ENCODE measurements at places on chromosomes 2 and 18.

DNA sequence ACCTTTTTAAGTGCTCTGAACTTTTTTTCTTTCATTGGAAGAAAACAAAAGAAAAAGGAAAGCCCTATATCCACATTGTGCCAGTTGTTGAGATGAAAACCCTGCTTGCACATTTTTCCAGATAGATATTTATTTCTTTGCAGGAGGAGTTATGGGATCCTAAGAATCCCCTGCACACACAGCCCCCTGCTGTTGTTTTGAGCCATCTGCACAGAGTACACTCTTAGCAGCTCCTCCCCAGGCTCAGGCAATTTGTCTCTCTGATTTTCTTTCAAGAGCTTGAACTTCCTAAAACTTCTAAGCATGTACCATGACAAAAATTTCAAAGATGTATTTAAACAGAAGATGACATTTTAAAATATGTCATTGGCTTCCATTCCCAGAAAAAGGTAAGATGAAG lies 436.9 kb downstream of the METTL4 start:
- no peak for DNase-seq

- no peak for DNase-seq
These were observed 4.0 kb downstream of the KLHL29 start for GRCh38 chr2:23388756-23389514.

GRCh38 chr2:239819974-239820555 lies 205.1 kb downstream of the NDUFA10 start:
- no peak for DNase-seq

DNA sequence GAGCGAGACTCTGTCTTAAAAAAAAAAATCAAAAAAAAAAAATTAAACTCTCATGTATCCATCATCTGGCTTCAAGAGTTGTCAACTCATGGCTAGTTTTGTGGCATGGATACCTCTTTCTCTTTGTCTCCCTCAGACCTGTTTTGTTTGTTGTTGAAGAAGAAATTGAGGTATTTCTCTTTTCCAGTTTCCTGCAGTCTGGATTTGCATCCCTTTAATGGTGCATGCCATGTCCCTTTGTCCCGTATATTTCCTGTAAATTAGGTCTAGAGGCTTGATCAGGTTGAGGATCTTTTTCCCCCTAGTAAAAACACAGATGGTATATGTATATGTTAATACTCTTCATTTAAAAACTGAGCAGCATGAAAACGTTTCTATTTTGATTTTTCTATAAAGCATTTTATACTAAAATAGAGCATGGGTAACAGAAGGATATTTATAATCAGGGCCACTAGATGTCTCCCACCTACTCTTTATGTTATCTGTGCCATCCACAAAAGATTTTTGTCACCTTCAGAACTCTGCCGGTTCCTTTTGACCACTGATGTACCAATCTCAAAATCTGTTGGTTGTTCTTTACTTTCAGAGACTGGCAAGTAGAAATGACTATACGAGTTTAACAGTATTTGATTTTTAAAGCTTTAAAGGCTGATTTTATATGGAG lies 80.1 kb downstream of the GALNT1 start:
- no peak for DNase-seq

- DNase-seq, result no peak
These were observed 110.0 kb downstream of the COL4A4 start for GRCh38 chr2:227054006-227054405.

- DNase-seq, result no peak
These were observed 10.1 kb downstream of the GPR39 start for GRCh38 chr2:132426656-132427055.

DNA sequence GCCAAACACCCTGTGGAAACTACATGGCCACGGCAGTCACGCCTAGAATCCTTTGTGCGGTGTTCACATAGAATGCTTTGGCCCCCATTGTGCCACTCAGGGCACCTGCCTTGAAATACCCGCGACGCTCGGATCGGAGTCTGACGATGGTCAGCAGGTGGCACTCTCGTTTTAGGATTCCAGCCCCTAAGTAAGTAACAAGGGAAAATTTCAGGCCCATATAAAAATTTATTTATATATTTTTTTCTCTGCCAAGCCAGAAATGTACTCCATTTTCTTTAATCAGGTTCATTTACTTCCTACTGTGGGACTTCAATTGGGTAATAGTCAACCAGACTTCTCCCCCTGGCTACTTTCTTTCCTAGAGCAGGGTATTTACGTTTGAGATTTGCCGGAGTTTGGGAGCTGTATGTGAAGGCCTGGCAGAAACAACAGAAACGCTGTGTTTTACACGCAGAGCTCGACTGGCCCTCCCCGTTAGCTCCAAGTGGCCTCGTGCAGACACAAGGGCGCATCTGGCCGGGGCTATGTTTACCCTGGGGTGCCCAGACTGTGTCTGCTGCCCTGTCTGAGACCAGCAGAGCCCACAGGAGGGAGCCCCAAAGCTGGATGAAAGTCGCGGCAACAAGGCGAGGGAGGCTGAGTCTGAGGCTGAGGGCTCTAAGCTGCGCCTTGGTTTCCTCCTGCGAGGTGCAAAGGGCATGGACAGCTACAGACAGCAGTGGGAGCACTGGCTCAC lies 41.6 kb downstream of the LRRC30 start:
- peak; percentile 20 for DNase-seq

- DNase-seq, result no peak
These were observed 39.6 kb downstream of the DCDC2C start for GRCh38 chr2:3742743-3743508.

GRCh38 chr2:239368321-239368720 lies 32.5 kb downstream of the HDAC4 start:
- DNase-seq, result no peak

- no peak for DNase-seq
These were observed 132.7 kb upstream of the XPO1 start for GRCh38 chr2:61670591-61671501.

DNA sequence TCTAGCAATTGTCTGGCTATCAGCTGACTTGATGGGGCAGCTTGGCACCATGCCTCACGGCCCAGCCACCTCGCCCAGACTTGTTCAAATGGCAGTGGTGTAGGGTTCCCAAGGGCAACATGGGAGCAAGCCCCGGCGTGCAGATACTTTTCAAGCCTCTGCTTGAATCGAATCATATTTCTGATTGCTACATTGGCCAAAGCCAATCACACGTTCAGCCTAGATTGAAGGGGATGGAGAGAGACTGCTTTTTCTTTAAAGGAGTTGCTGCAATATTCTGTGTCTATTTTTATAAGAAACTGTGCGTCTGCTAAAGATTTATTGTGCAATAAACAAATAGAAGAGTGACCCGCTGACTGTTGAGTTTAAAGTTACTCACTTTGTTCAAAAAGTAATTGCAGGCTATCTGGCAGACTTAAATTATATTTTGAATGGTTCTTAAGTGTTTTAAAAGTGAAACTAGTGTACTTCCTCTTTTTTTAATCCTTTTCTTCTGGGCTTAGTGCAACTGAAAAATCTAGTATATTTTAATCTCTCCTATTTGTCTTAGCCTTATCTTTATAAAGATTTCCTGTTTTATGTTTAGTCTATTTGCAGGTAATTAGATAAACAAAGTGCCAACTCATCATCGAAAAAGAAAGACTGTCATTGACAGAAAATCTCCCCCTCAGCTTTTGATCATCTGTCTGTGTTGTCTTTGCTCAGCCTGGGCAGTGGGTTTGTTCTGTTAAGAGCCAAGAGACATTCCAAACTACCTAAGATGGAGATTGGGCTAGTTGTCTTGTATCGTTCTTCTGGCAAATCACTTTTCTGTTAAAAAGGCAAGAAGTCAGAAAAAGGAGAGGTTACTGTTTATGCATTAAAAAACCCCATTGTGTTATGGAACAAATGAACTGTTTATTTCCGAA lies 156.1 kb downstream of the TPGS2 start:
- no peak for DNase-seq

DNA sequence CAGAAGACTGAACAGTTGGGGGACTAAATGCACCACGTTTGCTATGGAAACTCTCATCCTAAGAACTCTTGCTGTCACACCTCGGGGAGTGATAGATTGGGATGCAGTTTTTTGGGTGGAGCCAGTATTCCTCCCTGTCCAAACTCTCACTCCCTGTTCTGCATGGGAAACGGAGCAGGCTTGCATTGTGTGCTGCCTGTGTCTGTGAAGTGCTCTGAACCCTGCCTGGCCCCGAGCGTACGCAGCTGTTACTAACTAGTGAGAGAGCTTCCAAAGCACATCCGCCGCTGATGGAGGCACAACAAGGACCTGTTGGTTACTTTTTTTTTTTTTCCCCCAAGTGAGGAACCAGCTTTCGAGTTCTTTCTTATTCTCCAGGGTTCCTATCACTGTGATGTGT lies 195.5 kb downstream of the ANAPC1 start:
- DNase-seq, result no peak

DNA sequence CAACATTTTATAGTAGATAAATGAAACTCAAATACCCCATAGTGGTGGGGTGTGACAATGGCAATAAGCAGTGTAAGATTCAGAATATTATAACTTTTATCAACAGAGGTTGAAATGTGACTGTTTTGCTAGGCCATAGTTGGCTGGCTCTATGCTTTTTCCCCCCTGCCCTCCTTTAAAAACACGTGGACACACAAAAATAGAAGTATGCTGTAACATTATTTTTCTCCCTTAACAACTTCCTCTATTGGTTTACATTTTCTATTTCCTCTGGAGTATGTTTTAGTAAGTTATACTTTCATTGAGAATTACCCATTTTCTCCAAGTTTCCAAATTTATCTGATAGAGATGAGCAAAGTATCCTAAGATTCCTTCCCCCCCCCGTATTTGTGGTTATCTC lies 31.1 kb downstream of the NDUFAF7 start:
- no peak for DNase-seq

DNA sequence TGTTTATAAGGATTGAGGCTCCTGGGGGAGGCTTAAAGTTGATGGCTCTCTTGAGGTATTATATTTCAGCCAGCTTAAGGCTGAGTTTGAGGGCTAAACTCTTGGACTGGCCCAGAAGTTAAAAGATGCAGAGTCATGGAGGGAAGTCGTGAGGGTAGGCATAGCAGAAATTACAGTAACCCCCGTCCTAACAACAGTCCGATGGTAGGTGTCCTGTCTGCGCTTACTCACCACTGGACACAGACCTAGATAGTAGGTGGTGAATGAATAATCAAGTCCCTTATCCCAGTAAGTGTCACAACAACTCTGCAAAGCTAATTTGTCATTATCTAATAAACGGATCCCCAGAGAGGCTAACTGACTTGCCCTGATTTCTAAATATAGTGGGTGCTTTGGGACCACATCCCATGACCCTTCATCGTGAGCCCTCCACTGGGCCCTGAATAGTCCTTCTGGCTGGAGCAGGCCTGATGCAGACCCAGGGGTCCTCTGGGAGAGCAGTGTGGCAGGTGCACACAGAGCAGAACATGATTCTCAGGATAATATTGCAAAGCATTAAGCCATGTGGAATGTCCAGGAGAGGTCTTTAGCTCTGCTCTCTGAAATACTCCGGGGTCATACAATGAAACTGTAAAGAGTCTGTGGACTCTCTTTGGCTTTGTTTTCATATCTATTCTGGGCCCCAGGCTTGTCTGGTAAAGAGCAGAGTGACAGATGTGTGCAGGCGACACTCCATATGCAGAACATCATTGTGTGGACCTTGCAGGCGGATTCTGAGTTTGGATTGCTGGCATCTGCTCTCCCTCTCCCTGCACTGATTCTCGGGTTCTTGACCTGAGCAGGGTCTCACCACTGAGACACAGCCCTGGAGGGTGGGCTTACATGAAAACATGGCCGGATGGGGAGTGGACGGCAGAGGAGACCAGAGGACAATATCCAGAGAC lies 98.1 kb downstream of the RNF144A start:
- DNase-seq, result no peak

Data from fibroblast of skin of left biceps (primary cell).